ENCODE measurements at places on chromosomes 2 and 18.

GRCh38 chr18:67672155-67672554 is 155.6 kb upstream of the DSEL start:
- no peak for DNase-seq

DNA sequence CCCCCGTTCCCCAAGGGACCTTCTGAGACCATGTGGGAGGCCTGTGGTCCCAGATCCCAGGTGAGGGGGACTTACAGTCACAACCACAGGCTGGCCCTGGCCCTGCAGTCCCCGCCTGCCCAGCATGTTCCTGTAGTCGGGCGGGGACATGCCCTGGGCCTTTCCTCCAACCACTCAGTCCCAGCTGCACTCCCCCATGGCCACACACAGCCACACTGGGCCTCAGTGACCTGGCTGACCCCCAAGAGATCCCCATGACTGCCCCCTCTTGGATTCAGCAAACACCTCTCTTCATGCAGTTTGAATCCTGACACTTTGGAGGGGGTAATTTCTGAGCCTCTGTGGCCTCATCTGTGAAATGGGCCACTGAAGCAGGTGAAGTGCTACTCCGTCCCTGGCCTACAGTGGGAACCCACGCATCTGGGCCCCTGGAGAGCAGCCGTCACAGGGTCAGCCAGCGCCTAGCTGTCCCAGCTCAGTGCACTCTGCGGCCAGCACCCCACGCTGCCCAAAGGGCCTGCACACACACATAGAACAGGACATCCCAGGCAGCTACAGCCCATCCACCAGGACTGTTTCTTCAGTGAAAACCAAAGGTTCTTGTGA is 12.7 kb upstream of the ARHGEF4 start:
- no peak for DNase-seq

- no peak for DNase-seq
Measured at GRCh38 chr18:7812431-7813063, 245.4 kb downstream of the PTPRM start.

- no peak for DNase-seq
Measured at GRCh38 chr2:102138331-102138730, 4.2 kb upstream of the IL1R1 start.

GRCh38 chr2:79529636-79530035 is 16.8 kb downstream of the CTNNA2 start:
- DNase-seq: no peak

DNA sequence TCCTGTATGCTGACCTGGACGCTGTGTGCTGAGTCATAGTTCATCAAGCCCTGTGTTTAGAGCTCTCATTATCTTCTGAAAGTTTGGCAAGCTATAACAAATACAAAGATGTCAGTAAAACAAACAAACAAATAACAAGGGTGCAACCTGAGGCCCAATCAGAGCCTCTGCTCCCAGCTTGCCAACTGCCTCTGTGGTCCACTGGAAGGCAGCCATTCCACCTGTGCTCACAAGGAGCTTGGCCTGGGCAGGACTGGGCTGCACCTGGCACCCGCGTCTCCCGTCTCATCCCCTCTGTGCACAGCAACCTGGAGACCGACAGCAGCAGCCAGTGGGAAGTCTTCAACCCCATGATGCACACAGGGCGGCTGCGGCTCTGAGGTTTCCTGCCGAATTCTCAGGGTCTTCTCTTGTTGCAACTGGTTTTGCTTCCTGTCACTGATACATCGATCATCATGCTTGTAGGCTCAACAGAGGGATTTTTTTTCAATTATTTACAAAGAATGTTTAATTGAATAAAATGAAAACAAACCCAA is 97.8 kb downstream of the TMEM18 start:
- DNase-seq: no peak

DNA sequence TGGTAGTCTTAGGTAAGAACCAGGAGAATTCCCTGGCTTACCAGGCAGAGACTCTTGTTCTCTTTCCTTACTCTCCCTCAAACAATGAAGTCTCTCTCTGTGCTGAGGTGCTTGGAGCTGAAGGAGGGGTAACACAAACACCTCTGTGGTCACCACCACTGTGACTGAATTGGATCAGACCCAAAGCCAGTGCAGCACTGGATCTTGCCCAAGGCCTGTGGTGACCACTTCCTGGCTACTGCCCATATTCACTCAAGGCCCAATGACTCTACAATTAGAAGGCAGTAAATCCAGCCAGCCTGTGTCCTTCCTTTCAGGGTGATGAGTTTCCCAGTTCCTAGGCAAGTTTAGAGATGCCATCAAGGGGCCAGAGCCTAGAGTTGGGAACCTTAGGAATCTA is 706.8 kb downstream of the SLC4A3 start:
- no peak for DNase-seq

DNA sequence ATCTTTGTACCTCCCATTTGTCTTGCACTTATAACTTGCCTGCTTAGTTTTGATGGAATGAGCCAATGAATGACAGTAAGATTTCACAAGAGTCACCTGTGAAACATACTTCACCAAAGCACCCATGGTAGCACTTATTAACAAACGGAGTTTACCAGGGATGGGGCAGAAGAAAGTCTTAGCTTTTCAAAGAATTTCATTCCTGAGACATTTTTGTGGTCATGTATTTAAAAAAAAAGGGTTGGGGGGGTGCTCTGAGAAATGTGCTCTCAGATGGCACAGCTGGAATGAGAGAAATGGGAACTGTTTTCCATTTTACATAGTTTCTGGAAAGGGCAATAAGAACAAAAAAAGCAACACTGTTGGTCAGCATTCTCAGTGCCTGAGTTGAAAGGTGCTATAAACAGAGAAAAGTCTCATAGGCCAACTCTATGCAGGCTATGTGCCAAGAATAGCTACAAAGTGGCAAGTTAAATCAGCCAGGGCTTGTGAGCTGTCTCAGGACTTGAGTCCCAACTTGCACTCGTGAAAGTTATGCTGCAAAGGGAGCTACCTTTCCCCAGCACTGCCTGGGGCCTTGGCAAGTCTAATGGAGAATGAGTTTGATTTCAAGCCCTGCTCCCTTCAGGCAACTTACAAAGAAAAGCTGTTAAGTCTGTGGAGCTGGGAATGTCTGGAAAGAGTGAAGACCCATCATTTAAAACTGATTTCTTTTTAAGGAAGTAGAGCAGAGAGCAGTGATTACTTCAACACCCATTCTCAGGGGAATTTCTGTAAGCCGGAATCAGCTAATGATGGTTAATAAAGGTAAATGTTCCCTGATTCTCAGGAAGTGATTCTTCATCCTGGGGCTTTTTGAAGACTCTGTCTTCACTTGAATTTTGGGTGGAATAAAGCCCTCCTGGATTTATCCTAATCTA is 170.6 kb downstream of the SLC8A1 start:
- no peak for DNase-seq

DNA sequence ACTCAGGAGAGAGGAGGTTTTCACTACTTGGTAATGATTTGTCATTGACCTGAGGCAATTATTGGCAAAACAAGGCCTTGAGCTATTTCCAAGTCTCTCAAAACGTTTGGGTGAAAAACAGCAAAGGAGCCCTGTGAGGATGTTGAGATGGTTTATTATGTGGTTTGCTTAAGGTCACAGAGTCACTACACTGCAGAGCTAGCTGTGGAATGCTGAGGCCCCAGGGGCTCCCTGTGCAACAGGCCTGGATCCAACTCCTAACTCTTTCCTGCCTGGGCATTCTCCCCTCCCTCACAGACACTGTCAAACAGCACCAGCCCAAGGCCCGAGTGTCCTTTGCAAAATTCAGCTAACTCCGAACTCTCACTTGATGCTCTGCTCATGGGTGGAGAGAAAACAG is 754.6 kb upstream of the SOX11 start:
- no peak for DNase-seq

DNA sequence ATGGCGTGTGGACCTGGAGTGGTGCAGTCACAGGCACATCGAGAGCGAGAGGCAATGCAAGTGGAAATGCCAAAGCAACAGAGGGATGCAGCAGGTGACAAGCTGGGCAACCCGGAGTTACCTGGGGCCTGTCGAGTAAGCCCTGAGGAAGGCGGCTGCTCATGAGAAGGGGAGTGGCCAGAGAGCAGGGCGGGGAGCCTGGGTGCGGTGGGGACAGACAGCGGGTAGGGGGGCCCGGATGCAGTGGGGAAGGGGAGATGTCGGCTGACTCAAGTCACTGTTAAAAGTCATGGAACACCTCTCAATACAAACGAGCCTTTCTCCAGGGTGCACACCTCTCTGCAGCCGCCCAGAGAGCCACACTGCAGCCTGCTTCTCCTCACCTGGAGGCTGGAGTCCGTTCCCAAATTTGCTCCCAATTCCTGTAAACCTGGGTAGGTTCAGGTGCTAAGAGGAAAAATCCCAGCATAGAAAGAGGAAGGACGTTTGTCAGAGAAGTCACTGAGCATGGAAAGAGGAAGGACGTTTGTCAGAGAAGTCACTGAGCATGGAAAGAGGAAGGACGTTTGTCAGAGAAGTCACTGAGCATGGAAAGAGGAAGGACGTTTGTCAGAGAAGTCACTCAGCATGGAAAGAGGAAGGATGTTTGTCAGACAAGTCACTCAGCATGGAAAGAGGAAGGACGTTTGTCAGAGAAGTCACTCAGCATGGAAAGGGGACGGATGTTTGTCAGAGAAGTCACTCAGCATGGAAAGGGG is 71.7 kb upstream of the TWIST2 start:
- no peak for DNase-seq

DNA sequence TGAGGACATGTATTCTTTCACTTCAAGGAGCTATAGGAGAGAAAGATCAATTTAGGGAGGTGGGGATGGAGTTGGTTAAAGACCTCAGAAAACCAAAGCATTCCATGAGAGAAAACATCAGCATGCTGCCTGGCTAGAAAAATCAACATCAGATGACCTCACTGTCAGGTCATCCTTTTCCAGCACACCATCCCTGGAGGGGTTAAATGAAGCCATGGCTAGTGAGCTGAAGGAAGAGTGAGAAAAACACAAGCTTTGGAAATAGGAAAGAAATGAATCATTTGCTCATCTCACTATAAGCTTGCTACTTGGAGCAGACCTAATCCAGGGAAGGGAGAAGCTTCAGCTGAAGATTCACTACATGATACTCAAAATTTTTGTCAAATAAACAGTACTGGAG is 109.5 kb upstream of the ITGB6 start:
- DNase-seq: no peak

DNA sequence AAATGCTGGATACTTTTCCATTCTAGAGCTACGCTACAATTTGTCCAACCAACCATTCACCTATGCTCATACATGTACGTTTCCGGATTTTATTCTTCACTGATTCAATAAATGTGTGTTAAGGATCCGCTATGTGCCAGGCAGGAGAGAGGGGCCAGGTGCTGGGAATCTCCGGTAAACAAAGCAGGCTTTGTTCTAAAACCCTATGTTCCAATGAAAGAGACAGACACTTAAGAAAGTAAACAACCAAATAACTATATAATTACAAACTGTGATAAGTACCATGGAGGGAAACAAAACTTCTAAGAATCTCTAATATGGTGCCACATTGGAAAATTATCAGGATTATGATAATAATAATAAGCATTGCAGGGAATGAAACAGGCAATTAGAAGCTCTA is 22.2 kb upstream of the POMC start:
- no peak for DNase-seq
